Fibroblast of the aortic adventitia (primary cell): ENCODE measurements at places on chromosomes 7 and 10.

- DNase-seq, result no peak
Measured at GRCh38 chr7:51314726-51315125, 1.9 kb downstream of the COBL start.

GRCh38 chr10:59557052-59557451, 152.6 kb downstream of the SLC16A9 start:
- no peak for DNase-seq

DNA sequence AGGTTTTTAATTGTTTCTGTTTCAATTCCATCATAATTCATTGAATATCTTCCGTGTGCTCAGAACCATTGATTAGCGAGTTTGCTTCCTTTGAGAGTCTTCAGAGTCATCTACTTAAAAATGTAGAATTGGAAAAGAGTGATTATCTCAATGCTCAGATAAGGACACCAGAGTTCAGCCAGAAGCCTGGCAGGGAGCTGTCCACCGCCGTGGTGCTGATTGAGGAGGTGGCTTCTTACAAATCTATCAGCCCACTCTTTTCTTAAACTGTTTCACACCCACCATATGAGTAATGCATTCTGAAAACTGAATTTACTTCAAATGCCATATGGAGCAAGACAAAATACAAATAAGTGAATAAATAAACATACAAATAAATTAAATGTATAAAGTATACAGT, 79.3 kb downstream of the INSYN2A start:
- peak; percentile 67 for DNase-seq

DNA sequence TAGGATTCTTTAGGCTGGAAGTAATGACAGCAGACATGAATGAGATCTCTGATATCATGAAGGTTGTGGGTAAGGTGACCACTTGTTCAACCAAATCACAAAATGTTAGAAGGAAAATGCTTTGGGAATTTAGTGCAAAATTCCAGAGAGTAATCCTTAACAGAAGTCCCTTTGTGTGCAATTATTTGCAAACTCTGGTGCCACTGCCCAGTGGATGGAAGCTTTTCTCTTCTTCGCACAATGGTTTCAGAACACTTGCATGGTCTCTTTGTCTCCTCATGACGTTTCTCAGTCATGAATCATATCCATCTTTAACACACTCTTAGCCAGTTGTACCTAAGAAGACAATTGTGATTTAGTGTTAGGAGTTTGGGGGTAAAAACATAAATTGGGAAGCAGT, 570.4 kb upstream of the ANKRD30A start:
- no peak for DNase-seq

GRCh38 chr10:79331709-79332108, 15.6 kb upstream of the PPIF start:
- DNase-seq, result peak; percentile 32

DNA sequence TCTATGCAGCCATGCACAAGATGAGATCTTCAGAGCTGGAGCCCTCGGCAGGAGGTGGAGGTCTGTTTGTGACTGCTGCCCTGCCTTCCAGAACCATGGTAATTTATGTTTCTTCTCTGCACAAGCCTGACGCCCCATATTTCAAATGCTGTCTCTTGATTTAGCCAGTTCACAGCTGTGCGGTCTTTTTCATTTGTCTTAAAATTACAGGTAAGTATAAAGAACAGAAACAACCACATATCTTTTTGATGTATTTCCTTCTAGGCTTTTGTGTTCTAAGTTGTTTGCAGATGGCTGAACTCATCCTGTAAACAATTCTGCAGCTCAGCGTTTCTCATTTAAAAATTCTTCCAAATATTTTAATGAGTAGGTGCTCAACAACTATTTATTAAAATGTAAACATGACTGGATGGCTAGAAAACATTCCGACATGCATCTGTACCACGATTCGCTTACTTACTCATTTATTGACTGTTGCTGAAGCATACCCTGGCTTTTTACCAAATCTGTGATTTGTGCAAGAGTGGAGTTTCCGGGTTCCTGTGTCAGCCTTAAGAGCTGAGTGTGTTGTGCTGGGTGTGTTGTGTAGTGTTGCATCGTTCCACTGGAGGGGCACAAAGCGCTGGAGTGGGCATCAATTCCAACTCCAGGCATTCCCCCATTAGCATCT, 58.9 kb downstream of the PIP4K2A start:
- DNase-seq, result peak; percentile 48

DNA sequence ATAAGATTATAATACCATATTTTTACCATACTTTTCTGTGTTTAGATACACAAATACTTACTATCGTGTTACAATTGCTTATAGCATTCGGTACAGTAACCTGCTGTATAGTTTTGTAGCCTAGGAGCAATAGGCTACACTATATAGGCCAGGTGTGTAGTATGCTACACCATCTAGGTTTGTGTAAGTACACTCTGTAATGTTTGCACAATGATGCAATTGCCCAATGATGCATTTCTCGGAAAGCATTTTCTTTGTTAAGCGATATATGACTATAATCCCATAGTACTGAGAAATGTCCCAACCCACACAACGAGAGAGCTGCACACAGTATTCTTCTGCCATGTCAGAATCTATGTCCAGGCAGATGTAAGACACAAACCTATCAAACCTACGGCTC, 160.0 kb downstream of the NEBL start:
- no peak for DNase-seq

GRCh38 chr7:85078181-85078580, 108.7 kb downstream of the SEMA3D start:
- DNase-seq, result no peak

- no peak for DNase-seq
Measured at GRCh38 chr7:137987968-137988367, 13.9 kb downstream of the CREB3L2 start.

DNA sequence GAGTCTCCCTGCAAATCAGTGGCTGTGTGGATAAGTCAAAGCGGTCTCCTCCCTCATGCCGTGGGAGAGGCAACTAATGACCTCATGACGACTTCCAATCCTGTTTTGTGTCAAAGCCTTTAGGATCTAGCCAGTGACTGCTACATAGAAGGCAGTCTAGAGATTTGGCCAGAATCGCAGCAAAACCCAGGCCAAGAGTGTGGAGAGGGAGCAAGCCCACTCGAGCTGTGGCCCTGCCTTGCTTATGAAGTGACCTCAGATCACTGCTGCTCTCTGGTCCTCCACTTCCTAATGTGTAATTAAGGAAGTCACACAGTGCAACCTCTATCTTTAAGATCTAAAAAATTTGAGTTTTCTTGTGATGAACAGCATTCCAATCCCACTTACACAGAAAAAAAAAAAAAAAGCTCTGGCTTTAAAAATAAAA, 296.7 kb upstream of the KLF6 start:
- DNase-seq, result peak; percentile 86

- DNase-seq, result peak; percentile 98
Measured at GRCh38 chr7:36037121-36037662, 115.9 kb upstream of the EEPD1 start.

GRCh38 chr10:89224739-89225443, 17.8 kb upstream of the CH25H start:
- peak; percentile 22 for DNase-seq

- DNase-seq, result no peak
Measured at GRCh38 chr10:122659651-122660050, 40.0 kb downstream of the C10orf120 start.

GRCh38 chr7:132276976-132277725, 299.1 kb downstream of the PLXNA4 start:
- peak; percentile 6 for DNase-seq

GRCh38 chr10:33193057-33193700, 141.3 kb downstream of the NRP1 start:
- DNase-seq, result peak; percentile 93

DNA sequence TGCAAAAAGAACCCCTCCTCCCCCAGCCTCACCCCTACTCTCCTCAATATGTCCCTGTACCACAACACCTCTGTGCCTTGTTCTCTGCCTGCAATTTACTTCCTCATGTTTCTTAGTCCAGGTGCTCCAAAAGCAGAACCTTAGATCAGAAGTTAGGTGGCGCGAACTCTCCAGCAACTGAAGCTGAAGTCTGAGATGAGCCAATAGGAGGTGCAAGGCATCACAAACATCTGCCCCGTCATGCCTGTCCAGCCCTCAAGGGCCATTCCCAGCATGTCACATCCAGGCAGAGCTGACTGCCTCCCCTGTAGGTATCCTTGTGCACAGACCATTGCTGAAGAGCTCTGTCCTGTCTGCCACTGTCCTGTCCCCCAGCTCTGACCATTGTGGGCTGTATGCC, 508.8 kb downstream of the GRID1 start:
- no peak for DNase-seq
